Right atrium auricular region (tissue), 2 donors: ENCODE measurements at places on chromosomes 4 and X. TPM values are rescaled to one million over a fixed set of nuclear protein-coding genes. Genes with fewer than 3 reads are reported as not detected.
A peak's percentile ranks its signal among the peaks of the same experiment; 100 is the strongest.

DNA sequence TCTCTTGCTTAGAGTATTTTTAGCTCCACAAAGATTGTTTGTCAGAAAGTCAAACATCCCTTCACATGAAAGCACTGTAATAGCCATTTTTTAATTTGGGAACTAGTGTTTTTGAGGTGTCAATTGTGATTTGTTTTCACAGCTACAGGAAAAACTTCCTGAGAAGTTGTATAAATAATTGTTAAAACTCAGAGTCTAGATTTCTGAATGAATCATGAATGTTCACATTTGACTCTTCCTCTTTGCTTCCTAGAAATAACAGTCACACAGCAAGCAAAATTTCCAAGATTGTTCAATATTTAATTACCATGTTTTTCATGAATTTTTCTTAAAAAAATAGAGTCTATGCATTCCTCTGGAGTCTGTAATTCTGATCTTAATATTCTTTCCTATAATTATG is 156.9 kb upstream of the SLC7A11 start:
- H3K36me3 ChIP-seq, result no peaks in the 10 kb centered on the region
- H3K27me3 ChIP-seq, result no peaks in the 10 kb centered on the region
- H3K4me3 ChIP-seq, result no peak overlapping the region
- H3K27ac ChIP-seq, result peak overlapping the region; percentile 36
- no peaks in the 10 kb centered on the region for H3K4me1 ChIP-seq

DNA sequence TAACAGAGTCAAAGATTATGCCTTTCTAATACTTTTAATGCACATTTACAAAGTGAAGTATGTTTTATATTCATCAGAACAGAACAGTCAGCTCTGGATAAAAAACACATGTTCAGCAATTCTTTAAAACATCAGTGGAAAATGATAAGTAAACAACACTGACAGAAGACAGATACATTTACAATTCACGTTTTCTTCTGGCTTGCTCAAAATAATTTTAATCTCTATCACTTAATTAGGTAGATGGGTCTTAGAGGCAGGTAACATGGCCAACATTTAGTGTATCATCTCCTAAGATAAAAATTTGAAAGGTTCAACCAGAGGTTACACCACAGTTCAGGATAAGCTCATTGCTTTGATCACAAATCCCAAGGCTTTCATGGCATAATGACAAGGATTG is 156.8 kb upstream of the MAB21L2 start:
- no peak overlapping the region for H3K4me3 ChIP-seq
- no peak overlapping the region for H3K27ac ChIP-seq
- H3K36me3 ChIP-seq, result no peaks in the 10 kb centered on the region
- no peak for DNase-seq
- no peaks in the 10 kb centered on the region for H3K27me3 ChIP-seq
- H3K4me1 ChIP-seq, result no peaks in the 10 kb centered on the region

DNA sequence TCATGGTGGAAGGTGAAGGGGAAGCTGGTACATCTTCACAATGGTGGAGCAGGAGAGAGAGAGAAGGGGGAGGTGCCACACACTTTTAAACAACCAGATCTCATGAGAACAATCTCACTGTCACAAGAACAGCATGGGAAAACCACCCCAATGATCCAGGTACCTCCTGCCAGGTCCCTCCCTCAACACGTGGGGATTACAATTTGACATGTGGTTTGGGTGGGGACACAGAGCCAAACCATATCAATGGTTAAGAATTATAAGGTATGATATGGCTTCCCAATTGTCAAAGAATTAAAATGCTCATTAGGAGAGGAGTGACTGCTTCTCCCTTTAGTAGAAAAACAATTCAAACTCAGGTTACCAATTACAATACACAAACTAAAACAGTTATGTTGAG is 143.3 kb downstream of the PDLIM5 start:
- H3K4me1 ChIP-seq, result peaks cover 17% of the 10 kb centered on the region
- H3K4me3 ChIP-seq, result no peak overlapping the region
- peaks cover 32% of the 10 kb centered on the region for H3K36me3 ChIP-seq
- no peak for DNase-seq
- peak overlapping the region; percentile 8 for H3K27ac ChIP-seq

GRCh38 chr4:37169956-37170355 is 74.6 kb upstream of the NWD2 start:
- H3K27ac ChIP-seq, result no peak overlapping the region
- no peaks in the 10 kb centered on the region for H3K27me3 ChIP-seq
- no peak for DNase-seq
- H3K4me1 ChIP-seq, result no peaks in the 10 kb centered on the region
- no peak overlapping the region for H3K4me3 ChIP-seq
- no peaks in the 10 kb centered on the region for H3K36me3 ChIP-seq

- H3K4me3 ChIP-seq, result no peak overlapping the region
- no peak for DNase-seq
- H3K4me1 ChIP-seq, result peaks cover 52% of the 10 kb centered on the region
- no peaks in the 10 kb centered on the region for H3K27me3 ChIP-seq
- H3K36me3 ChIP-seq, result peaks cover 90% of the 10 kb centered on the region
Observed at GRCh38 chr4:10086506-10087120, 30.0 kb downstream of the WDR1 start.

DNA sequence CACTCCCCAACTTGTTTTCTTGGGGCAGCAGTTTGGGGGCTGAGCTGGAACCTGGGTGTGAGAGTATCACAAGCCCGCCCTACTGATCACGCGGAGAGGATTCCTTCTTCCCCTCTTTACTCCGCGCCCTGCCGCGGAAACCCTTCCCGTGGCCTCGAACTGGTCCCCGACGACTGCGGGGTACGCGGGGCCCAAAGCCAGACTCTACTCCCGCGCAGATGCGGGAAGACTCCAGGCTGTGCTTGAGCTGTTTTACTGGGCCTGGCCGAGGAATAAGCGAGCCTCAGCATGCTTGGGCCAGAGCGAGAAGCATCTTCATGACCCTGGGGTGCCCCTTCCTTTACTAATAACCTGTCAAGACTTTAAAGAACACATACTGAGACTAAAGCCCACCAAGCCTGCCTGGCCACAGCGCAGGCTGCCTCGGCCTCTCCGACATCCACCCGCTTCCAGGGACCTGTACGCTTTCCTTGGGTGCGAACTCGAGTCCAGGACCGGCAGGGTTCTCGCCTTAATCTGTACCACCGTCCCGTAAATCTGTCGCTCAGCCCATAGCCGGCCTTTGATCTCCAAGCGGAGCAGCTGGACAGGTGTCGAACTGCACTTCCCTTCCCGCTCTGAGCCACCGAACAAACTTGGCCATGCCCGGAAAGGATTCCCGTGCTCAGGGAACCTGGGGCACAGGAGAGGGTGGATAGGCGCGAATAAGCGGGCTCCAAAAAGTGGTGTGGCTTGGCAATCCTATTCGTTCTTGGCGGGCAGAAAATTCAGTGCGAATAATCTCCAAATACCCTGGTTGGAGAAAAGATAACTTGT is 55.0 kb upstream of the TMEM33 start:
- H3K36me3 ChIP-seq, result no peaks in the 10 kb centered on the region
- H3K4me1 ChIP-seq, result peaks cover 30% of the 10 kb centered on the region
- DNase-seq, result no peak
- H3K27ac ChIP-seq, result no peak overlapping the region

GRCh38 chrX:106696502-106696901 is 30.0 kb upstream of the RNF128 start:
- no peak overlapping the region for H3K4me3 ChIP-seq
- H3K36me3 ChIP-seq, result no peaks in the 10 kb centered on the region
- no peaks in the 10 kb centered on the region for H3K4me1 ChIP-seq
- H3K27me3 ChIP-seq, result no peaks in the 10 kb centered on the region

- no peak overlapping the region for H3K27ac ChIP-seq
- no peak for DNase-seq
- no peaks in the 10 kb centered on the region for H3K36me3 ChIP-seq
- no peaks in the 10 kb centered on the region for H3K27me3 ChIP-seq
Observed at GRCh38 chrX:39195156-39195555, 393.9 kb downstream of the MID1IP1 start.

- H3K4me1 ChIP-seq, result no peaks in the 10 kb centered on the region
- no peaks in the 10 kb centered on the region for H3K27me3 ChIP-seq
- no peak overlapping the region for H3K4me3 ChIP-seq
- DNase-seq, result no peak
Observed at GRCh38 chrX:118644378-118644777, 83.0 kb upstream of the IL13RA1 start.

GRCh38 chrX:111447298-111447697 is 35.3 kb upstream of the DCX start:
- H3K4me3 ChIP-seq, result no peak overlapping the region
- no peak overlapping the region for H3K27ac ChIP-seq
- DNase-seq, result no peak
- H3K27me3 ChIP-seq, result no peaks in the 10 kb centered on the region
- H3K36me3 ChIP-seq, result no peaks in the 10 kb centered on the region

GRCh38 chr4:124334119-124334518 is 378.4 kb downstream of the ANKRD50 start:
- no peak overlapping the region for H3K4me3 ChIP-seq
- H3K4me1 ChIP-seq, result no peaks in the 10 kb centered on the region
- H3K36me3 ChIP-seq, result no peaks in the 10 kb centered on the region

GRCh38 chr4:83759611-83760010 is 223.7 kb downstream of the GPAT3 start:
- no peak overlapping the region for H3K27ac ChIP-seq
- no peaks in the 10 kb centered on the region for H3K36me3 ChIP-seq
- no peaks in the 10 kb centered on the region for H3K27me3 ChIP-seq
- H3K4me1 ChIP-seq, result no peaks in the 10 kb centered on the region
- no peak for DNase-seq
- no peak overlapping the region for H3K4me3 ChIP-seq

DNA sequence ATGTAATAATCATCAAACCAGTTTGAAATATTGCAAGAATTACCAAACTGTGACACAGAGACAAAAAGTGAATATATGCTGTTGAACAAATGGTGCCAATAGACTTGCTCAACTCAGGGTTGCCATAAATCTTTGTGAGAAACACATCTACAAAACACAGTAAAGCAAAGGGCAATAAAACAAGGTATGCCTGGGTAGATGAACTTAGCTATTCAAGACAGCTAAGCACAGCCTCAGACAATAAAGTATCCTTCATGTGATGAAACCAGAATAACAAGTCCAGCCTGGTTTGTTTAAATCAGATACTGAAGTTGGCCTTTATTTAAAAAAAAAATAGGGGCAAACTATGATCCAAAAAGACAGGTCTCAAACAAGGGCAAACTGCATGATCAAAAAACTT is 19.2 kb downstream of the LAMTOR3 start:
- peaks cover 19% of the 10 kb centered on the region for H3K36me3 ChIP-seq
- H3K27me3 ChIP-seq, result no peaks in the 10 kb centered on the region
- no peak overlapping the region for H3K27ac ChIP-seq

DNA sequence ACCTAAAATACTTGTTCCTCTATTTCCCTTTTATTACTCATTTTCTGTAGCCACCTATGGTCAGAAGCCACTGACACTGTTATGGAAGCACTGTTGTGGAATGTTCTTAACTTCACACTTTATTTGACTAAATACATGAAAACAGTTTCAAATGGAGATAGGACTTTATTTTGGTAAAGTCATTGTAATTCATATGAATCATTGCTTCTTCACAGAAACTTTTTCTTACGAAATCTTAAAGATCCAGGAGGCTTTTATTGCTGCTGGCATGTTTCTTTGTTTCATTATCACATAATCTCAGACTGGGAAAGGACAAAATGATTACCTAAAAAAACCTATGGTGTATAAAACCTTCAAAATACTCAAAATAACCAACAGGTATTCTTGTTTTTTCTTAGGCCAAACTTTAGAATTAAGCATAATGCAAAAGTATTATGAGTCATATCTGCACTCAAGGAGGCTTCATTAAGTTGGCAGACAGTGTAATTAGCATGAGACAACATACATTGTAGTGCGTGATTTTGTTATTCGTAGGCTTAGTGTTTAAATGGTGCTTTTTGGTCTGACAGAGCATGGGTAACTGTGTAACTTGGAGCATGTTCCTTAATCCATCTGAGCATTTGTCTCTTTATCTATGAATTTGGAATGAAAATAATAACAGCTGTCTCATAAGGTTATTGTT is 58.0 kb downstream of the SH3BGRL start:
- H3K4me3 ChIP-seq, result no peak overlapping the region
- no peaks in the 10 kb centered on the region for H3K36me3 ChIP-seq
- peaks cover 13% of the 10 kb centered on the region for H3K4me1 ChIP-seq
- no peaks in the 10 kb centered on the region for H3K27me3 ChIP-seq
- no peak overlapping the region for H3K27ac ChIP-seq

DNA sequence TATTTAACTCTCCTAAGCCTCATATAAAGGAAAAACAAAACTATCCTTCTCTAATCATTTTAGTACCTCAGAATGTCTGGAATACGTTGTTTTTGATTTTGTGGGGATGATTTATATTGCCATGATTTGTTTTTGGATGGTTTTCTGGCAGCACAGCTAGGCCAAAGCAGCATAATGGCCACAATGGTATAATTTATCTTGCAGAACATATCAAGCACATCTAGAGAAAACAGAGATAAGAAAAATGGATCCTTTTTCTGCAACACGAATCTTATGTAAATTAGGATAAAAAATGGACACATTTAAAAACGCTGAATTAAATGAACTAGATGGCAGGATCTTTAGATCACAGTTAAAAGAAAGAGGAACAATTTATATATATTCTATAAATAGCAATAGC is 269.9 kb upstream of the FAT4 start:
- no peak overlapping the region for H3K27ac ChIP-seq
- no peaks in the 10 kb centered on the region for H3K27me3 ChIP-seq

DNA sequence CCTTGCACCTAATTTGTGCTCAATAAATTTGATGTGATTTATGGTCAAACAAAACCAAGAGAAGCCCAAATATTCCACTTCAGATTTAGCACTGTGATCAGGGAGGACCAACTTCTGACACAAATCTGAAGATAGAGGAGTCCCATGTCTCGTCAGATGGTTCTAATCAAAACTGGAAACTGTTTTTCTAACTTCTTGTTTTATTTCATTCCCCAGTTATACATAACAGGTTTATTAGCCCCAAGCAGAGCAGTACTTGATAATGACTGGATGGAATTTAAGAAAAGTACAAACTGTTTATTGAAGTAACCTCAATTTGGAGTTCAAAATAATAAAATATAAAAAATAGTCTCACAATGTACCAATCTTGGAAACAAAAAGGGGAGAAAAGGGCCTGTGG is 310.3 kb downstream of the LDB2 start:
- no peak for DNase-seq
- H3K27me3 ChIP-seq, result no peaks in the 10 kb centered on the region
- peaks cover 8% of the 10 kb centered on the region for H3K4me1 ChIP-seq
- H3K27ac ChIP-seq, result no peak overlapping the region

DNA sequence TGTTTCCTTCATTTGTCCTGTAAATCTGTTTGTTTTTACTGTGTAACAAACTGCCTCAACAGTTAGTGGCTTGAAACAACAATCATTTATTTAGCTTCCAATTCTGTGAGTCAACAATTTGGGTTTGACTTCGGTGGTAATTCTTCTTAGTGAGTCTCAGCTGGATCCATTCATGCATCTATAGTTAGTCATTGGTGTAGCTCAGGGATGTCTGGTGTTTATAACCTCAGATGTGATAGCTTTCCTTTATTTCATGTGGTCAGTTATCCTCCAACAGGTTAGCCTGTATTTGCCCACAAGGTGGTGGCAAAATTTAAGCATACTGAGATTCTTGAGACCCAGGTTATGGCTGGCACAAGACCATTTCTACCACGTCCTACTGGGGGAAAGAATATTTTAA is 1267.2 kb downstream of the RAPGEF2 start:
- H3K36me3 ChIP-seq, result no peaks in the 10 kb centered on the region
- no peak for DNase-seq
- H3K27me3 ChIP-seq, result no peaks in the 10 kb centered on the region
- H3K4me1 ChIP-seq, result no peaks in the 10 kb centered on the region
- no peak overlapping the region for H3K27ac ChIP-seq
- H3K4me3 ChIP-seq, result no peak overlapping the region

Gene SLC2A9
- total RNA-seq, result 5.8 TPM

Gene GPR82
- total RNA-seq, result not detected

Gene RTL5
- total RNA-seq, result 3.0 TPM

Gene FGF2
- total RNA-seq, result 11.6 TPM

Gene FGD1
- total RNA-seq, result 5.7 TPM

Gene SHISA3
- total RNA-seq, result 15.5 TPM

Gene WNK3
- total RNA-seq, result 3.0 TPM

Gene PCDH10
- total RNA-seq, result 0.94 TPM

Gene ADRA2C
- 3.1 TPM for total RNA-seq

Gene MSX1
- 2.9 TPM for total RNA-seq

Gene CFI
- total RNA-seq, result 12.6 TPM

Gene NDST3
- total RNA-seq, result not detected
